ENCODE measurements at places on chromosomes 11 and 22. TPM values are rescaled to one million over a fixed set of nuclear protein-coding genes. Genes with fewer than 3 reads are reported as not detected.

HBB gene
- total RNA-seq = 1.1 TPM

RIMBP3B gene
- not detected for total RNA-seq

CBLIF gene
- not detected for total RNA-seq

PTPRCAP gene
- 13.2 TPM for total RNA-seq

RTN4R gene
- 3.0 TPM for total RNA-seq

MUC5AC gene
- total RNA-seq = not detected

OR2D2 gene
- total RNA-seq = 1.4 TPM

PIM3 gene
- total RNA-seq = 290 TPM

DERL3 gene
- total RNA-seq = 2.6 TPM

MIOX gene
- not detected for total RNA-seq

All from transverse colon (tissue), 4 donors.